AG08395 (cell line): ENCODE measurements at places on chromosomes 2 and 18.

DNA sequence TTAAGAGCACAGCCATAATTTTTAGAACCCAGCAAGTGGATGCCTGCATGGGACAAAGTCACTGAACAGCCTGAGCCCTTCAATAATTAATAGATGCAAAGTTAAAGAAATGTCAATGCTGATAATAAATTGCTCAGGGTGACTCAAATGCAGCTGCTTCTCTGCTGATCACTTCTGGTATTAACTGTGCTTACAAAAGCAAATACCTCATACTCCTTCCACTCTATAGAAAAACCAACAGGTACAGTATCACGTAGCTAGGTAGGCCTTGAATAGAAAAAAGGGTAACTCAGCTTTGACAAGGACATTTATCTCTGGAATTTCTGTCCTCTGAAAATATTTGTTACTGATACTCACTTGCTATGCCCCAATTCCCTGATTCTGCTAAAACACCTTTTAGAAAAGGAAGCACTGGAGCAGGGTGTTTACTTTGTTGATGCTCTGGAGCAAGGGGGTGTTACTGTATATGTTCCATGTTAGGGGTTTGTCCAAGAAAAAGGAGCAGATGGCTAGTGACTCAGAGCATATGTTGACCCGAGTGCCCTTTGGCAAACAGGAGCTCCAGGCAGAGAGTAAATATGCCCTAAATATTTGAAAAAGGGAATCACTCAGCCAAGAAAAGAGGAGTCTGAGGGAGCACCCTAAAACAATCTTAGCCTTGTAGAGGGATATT is 59.1 kb upstream of the RTN4 start:
- no peak for DNase-seq

- no peak for DNase-seq
These were observed 221.7 kb upstream of the SH3BP4 start for GRCh38 chr2:234730066-234730640.

GRCh38 chr2:19854596-19855541 is 46.9 kb downstream of the TTC32 start:
- DNase-seq, result no peak

DNA sequence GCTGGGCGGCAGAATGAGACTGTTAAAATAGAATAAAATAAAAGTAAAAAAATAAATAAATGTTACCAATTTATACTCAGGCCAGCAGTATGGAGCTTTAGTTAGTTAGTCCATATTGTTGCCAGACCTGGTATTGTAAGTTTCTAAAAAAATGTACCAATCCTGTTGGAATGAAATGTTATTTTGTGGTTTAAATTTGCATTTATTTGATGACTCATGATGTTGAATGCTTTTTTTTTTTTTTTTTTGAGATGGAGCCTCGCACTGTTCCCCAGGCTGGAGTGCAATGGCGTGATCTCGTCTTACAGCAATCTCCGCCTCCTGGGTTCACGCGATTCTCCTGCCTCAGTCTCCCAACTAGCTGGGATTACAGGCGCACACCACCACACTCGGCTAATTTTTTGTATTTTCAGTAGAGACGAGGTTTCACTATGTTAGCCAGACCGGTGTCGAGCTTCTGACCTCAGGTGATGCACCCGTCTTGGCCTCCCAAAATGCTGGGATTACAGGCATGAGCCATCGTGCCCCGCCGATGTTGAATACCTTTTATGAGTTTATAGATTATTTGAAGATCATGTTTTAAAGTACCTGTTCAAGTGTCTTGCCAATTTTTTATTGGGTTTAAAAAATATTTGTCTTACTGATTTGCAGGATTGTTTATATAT is 5.7 kb upstream of the PTPRN start:
- DNase-seq, result no peak

- DNase-seq, result no peak
These were observed 93.3 kb downstream of the CDH20 start for GRCh38 chr18:61426492-61427053.

- DNase-seq, result peak; percentile 23
These were observed 13.5 kb downstream of the PPP1CB start for GRCh38 chr2:28764909-28765711.

GRCh38 chr2:224591220-224591619 is 6.1 kb upstream of the CUL3 start:
- DNase-seq, result no peak
